MCF 10A (cell line): ENCODE measurements at places on chromosomes 1 and 21.

DNA sequence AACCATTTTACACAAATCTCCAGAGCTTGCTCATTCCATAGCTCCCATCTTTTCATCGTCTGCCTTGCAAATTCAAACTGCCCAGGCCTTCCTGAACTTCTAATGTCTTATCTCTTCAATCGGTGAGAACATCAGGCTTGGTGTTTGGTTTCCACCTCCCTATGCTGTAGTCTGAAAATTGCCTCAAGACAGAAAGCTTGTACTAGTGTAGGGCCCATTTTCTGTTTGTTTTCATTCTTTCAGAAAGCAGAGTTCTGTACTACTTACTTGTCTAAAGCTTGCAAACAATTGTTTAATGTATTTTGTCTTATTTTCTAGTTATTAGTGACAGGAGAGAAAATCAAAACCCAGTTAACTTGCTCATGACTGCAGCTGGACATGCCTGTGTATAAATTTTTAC, 16.8 kb downstream of the HOOK1 start:
- DNase-seq = no peak

GRCh38 chr1:84693785-84694184, 3.5 kb upstream of the SSX2IP start:
- DNase-seq = no peak

- no peak for DNase-seq
These were observed 2.7 kb downstream of the PPFIA4 start for GRCh38 chr1:203028784-203029553.

DNA sequence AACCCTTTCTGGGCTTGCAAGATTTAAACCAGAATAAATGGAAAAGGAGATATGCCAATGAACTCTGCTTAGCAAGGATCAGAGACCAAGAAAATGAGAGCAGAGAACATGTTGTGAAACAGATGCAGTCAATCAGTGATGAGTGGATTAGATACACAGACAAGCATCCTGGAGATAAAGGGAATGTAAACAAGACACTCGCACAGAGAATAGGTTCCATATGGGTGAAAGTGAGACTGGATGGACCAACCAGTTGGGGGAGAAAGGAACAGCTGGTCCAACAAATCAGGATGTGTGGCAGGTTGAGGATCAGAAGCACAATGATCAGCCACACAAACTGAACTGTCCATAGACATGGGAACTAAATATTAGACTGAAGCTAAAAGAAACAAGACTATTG, 338.2 kb downstream of the ASTN1 start:
- DNase-seq = no peak

DNA sequence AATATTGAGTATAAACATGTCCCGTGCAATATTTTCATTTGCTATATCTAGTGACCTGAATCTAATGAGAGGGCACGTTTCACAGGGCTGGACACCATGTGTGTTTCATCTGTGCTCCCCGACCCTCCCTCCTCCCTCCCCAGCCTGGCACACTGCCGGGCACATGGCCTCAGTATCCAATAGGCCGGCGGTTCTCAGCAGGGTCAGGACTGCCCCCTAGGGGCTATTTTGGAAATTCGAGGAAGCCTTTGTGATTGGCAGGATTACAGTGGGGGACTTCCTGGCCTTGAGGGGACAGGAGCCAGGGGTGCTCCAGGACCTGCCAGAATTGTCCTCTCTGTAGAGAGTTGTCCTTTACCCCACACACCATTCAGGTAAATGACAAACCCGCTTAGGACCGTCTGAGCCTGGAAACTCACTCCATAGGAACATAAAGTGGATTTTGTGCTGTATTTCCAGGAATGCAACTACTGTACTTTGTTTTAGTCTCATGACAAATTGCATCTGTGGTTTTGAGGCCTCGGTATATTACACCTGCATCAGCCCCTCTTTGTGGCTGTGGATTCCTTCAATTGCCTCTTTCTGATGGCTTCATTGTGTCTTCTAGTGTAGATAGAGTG, 109.5 kb upstream of the SIM2 start:
- DNase-seq = peak; percentile 61

DNA sequence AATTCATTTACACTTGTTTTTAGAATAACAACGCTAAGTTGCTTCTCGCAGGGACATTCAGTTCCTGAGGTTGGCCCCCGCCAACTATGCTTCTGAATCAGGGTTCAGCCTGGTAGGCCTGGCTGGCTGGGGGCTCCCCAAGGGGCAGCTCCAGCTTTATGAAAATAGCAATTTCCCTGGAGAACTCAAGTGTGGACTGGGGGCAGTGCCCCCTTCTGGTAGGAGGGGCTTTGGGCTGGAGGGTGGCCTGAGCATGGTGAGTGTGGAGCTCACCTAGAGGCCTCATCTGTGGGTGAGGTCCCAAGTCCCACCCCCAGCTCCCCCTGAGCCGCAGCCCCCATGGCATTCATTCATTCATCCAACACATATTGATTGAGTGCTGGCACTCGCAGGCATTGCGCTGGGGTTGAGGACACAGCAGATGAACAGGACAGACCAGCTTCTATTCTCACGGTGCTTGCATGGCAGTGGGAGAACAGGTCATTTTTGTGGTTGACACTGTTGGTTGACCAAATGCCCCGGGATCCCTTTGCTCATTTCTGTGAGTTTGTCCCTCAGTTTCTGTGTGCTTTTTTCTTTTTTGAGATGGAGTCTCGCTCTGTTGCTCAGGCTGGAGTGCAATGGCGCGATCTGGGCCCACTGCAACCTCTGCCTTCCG, 79.2 kb downstream of the UBIAD1 start:
- DNase-seq = no peak

DNA sequence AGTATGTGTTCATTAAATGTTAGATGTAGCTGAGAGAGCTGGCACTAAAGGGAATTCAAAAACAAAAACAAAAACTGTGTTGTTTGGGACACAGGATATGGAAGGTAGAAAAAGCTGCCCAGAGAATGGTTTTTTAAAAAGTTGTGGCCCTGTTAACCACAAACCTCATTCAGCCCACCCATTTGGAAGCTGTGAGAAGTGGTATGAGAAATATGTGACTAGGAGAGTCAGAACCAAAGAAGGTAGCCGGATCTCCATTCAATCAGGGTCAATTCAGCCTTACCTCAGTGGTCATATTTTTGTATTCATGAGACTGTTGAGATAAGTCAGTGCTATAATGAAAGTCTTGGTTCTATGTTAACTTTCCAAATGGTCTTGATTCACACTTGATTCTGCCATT, 29.8 kb upstream of the CACYBP start:
- no peak for DNase-seq

GRCh38 chr1:65904681-65905083, 112.0 kb downstream of the PDE4B start:
- DNase-seq = no peak

DNA sequence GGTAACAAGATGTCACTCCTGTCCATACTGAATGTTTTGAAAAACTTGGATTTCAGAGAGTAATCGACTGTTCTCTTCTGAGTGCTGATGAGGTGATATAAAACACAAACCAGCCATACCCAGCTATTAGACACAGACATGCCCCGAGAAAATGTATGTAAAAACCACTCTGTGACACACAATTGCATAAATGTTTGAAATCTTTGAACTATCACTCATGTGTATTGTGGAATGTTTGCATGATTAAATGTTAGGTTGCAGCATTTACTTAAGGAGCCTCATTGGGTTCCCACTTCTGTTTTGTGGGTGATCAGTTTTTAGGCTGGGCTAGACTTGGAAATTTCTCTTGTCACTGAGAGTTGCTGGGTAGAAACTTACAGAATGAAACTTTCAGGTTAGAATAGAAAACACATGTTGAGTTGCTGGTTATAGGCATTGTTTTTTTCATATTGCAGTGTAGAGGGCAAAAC, 270.4 kb upstream of the B3GALT2 start:
- no peak for DNase-seq

GRCh38 chr1:12177999-12178441, 11.2 kb downstream of the TNFRSF1B start:
- peak; percentile 23 for DNase-seq

DNA sequence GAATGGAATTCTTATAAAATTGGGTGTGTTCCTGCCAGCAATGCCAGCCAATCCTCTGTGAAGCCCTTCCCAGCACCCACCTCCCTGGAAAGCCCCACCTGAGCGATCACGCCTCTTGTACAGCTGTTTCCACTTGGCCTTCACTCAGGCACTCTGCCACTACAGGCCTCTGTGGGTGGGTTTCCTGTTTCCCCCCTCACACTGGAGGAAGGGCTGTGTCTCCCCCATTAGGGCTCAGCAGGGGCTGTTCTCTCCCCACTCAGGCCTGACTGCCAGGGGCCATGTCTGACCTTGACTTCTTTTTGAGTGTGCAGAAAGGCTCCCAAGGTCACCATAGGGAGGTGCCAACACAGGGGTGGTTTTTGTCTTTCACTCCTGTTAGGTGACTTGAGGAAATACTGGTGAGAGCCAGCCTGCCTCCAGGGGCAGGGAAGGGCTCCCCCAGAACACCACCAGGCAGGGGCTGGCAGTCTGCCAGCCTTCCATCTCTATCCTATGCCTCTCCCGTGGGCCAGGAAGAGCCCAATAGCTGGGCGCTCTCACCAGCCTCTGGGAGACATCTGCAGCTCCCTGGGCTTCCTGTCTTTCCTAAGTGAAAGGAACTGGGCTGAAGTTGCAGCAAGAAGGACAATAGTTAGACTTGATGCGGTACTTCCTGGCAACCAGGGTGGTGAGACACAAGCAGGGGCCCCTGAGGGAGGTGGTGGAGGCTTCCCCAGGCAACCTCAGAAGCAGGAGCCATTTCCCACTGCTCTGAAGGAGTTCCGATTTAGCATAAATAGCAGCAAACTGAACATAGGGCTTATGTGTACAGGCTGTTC, 49.1 kb downstream of the ELK4 start:
- no peak for DNase-seq

DNA sequence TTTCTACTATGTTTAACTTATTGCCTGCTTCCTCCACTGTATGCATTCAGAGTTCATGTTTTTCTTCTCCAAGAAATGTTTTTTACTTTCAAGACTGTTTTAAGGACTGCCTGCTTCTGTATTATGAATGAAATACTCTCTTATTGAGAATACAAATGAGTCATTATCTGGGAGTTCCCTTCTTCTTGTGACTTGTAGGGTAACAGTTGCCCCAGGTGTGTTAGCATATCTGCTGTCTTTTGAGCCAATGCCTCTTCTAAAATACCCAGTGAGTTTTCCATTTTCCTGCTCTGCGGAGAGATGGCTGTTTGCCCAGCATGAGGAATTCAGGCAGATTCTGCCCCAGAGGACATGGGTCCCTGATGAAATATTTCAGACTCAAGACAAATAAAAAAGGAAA, 34.1 kb upstream of the ST6GALNAC5 start:
- DNase-seq = peak; percentile 17

GRCh38 chr1:26546375-26546774, 16.8 kb downstream of the RPS6KA1 start:
- no peak for DNase-seq

GRCh38 chr1:22037520-22037919, 15.0 kb upstream of the CDC42 start:
- no peak for DNase-seq

DNA sequence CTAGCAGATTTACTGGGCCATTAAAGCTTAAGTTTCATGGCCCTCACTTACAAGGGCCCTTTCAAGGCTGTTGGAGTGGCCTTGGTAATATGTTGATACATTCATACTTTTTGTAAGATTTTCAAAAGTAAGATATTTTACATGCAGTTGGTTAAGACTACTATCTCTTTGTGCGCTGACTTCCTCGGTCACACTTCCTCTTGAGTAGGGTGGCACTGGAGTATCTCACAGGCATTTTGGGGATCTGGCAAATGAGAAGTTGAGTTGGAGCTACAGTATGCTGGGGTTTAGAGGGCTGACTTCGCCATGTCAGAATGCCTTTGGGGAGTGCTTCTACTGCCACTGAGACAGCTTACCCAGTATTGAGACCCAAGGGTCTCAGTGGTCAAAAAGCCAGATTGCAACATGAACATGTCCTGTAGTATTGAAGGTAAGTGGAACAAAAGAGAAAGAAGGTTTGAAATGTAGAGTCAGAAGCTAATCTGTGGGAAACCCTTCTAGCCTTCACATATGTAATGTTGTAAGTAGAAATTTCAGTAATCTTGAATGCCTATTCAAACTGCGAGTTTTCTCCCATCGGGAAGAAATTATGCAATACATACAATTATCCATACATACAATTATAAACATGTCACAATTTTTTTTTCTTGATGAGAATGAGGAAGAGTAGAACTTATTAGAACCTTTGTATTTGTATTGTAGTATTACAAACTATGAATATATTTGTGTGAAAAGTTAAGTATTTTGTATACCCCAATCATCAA, 32.3 kb upstream of the RALGPS2 start:
- DNase-seq = no peak

DNA sequence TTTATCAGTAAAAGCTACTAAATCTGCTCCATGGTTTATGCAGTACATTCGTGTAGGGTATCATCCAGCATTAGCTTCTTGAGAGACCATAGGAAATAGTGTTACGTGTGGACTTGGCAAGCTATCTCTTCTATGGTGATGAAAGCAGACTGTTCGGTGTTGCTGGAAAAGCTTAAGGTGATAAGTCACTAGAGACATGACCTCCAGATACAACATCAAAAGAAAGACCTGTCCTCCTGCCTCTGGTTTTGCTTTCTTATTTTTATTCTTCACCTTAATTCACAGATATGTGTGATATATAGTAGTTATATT, 53.5 kb upstream of the S1PR1 start:
- no peak for DNase-seq

- peak; percentile 65 for DNase-seq
These were observed 3.3 kb upstream of the SNRPE start for GRCh38 chr1:203858055-203858454.

DNA sequence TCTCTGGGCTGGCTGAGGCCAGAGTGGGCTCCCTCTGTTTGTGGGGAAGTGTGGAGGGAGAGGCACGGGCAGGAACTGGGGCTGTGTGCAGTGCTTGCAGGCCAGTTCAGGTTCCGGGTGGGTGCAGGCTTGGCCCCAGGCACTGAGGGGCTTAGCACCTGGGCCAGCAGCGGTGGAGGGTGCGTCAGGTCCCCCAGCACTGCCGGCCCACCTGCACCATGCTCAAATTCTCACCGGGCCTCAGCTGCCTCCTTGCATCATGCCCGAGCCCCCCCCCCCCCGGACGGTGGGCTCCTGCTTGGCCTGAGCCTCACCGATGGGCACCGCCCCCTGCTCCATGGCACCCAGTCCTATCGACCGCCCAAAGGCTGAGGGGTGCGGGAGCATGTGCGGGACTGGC, 26.3 kb upstream of the FCGR2A start:
- no peak for DNase-seq

- DNase-seq = no peak
These were observed 74.0 kb upstream of the GALNT2 start for GRCh38 chr1:229993060-229993459.

- DNase-seq = peak; percentile 60
These were observed 4.5 kb upstream of the FNBP1L start for GRCh38 chr1:93443454-93443853.

DNA sequence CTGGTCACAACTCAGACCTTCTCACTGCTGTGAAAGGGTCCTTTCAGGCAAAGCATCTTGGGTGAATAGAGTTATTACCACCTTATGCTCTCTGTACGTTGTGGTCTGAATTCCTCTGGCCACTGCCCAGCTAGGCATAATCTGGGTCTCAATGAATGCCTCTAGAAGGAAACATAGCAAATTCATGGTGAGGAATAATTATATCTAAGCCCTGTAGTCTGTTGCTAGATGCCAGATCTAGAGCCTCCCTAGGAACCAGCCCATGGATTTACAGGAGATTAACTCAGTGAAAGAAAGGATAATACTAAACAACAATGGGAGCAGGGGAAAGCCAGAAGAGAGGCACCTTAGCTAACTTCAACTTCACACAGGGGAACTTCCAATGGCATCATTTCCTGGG, 2.4 kb upstream of the COL11A1 start:
- DNase-seq = no peak

- peak; percentile 100 for DNase-seq
These were observed 73.8 kb upstream of the ZNF281 start for GRCh38 chr1:200483491-200484143.

GRCh38 chr1:183487674-183488442, 15.6 kb downstream of the SMG7 start:
- no peak for DNase-seq
